ENCODE measurements at places on chromosomes 2 and 18.

- DNase-seq, result peak; percentile 81
Observed at GRCh38 chr2:236607471-236608187, 38.0 kb downstream of the ACKR3 start.

DNA sequence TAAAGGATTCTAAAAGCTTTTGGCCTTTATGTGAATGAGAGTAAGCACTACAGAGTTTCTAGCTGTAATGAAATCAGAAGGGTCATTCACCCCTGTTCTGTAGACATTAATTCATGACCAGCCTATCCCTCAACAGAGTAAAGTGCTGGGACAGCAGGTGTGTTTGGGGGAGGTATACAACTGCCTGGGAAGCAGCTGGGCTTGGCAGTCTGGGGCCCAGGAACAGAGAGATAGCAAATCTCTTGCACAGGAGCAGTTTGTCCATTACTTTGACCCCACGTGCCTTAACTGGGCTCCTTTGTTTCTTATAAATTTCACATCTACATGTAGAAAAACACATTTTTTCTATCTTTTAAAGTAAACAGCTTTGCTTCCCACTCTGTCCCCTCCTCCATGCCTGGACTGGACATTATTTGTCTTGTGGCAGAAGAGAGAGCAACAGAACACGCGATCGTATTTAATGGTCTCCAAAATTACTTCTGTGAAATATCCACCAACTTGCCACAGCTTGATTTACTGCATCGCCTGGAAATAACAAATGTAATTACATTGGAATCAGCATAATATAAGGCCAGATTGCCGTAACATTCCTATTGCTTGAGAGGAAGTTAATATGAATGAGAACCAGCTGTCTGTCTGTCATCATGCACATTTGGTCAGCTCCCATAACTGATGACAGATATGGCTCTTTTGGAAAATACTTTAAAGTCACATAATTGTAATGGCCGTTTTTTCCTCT is 263.8 kb downstream of the RBM43 start:
- DNase-seq, result peak; percentile 97

DNA sequence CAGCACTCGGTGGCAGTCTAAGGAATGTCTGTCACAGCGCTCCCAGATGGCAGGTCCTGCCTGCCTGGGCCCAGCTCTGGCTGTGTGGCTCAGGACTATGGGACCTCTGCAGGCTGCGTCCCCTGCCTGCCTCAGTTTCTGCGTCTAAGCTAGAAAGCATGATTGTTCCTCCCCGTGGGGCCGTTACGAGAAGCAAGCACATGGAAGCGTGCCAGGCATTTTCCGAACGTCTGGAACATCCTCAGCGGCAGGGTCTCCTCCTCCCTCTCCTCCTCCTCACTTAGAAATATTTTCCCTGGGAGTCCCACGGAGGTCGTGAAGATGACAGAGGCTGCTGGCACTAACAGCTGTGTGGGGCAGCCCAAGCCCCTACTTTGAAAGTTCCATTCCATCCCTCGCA is 43.3 kb downstream of the LRRFIP1 start:
- DNase-seq, result no peak

DNA sequence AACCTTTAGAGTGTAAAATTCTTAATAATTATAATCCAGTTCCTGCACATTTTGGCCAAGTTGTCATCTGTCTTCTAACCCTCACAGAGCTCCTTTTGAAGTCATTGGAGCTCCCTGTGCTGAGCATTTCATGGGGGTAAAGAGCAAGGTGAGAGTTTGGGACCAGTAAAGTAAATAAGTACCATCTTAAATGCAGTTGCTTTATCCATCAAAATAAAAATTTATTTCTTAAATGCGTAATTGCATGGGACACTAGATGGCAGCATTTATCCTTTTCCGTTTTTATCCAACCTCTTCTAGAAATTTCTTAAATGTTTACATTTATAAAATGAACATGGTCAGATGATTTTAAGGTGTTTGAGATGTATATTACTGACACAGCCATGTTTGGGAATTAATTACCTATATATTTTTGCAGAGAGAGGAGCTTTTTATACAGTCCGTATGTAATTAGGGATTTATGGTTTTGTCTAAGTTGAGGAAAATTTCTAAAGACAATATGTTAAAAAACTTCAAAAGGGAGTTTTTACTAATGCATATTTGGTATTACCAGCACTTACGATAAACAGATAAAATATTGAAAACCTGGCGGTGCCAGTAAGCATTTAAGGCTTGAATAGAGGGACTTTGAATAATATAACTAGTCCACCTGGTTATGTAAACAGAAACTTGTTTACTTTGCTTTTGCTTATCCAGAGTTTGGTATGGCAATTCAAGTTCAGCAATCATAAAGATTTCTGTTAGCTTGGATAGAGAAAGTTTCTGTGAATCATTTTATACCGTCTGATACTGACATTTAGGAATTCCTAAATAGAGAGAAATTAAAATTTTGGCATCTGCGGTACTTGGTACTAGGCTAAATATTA is 54.5 kb downstream of the ACSL3 start:
- peak; percentile 40 for DNase-seq

DNA sequence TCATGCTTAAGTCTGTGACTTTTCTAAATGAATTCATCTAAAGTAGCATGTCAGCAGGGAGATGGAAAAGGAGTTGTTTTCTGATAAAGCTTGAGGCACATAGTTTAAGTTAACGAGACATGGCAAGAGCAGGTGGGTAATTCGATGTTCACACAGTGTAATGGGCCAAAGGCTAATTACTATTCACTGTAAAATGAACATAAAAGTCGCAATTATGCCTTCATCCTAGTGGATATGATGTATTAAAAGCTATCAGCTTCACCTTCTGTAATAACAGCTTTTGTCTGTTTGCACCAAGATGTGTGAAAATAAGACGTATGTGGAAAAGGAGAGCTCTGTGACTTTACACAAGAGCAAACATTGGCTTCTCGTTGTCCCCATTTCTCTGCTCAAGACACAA is 94.2 kb upstream of the CDH20 start:
- DNase-seq, result no peak

DNA sequence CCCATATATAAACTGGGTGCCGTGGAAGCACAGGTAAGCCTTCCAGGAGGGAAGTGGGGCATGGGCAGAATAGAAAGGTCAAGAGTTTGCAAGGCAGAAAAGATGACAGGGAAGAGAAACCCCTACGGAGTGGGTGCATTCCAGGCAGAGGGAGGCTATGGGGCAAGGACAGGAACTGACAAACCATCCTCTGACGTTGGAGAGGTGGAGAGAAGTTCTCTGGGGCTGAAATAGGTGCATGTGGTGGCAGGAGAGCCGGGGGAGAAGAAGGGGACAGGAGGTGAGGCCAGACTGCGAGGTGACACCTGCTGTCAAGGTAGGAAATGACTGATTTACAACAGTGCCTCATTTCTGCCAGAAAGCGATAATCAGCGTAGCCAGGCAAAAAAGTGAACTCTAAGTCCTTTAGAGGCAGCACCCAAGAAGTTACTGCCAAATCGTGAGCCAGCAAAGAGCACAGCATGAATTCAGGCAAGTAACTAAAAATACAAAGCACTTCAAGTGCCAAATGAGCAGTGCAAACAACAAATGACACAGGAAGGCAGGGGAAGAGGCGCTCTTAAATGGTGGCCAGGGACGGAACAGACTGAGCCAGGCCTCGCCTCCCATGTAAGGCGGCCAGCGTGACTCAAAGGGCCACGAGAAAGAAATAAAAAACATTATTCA is 113.3 kb upstream of the ACVR1C start:
- DNase-seq, result no peak

DNA sequence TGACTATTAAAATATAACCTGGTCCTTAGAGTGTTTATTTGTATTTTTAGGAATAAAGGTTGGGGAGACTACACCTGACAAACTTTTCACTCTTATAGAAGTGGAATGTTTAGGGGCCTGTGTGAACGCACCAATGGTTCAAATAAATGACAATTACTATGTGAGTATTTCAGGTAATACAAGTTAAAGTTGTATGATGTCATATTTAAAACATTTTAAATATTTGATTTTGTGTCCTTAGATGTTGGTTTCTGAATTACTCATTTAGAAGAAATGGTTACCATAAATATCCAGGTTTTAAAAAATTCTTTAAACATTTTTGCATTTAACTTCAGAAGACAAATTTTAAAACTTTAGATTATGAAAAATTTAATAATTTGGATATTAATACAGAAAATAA is 11.8 kb upstream of the ANKRD12 start:
- DNase-seq, result no peak

DNA sequence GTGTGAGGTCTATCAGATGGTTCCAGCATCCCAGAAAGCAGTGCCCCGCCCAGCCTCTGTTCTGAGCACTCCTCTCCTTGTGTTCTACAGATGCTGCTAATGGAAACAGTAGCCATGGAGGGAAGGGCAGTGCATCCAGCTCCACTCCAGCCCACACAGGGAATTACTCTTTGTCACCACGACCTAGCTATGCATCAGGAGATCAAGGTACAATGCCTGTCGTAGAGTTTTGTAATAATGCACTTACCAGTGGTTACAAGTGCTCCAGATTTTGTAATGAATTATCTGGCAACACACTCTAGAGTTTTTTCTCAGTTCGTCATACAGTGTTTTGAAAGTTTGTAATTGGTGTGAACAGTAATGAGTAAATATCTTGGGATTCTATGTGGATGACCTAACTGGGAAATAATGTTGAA is 161.1 kb downstream of the ESCO1 start:
- peak; percentile 99 for DNase-seq

GRCh38 chr2:158142568-158143332 is 41.1 kb downstream of the UPP2 start:
- no peak for DNase-seq

DNA sequence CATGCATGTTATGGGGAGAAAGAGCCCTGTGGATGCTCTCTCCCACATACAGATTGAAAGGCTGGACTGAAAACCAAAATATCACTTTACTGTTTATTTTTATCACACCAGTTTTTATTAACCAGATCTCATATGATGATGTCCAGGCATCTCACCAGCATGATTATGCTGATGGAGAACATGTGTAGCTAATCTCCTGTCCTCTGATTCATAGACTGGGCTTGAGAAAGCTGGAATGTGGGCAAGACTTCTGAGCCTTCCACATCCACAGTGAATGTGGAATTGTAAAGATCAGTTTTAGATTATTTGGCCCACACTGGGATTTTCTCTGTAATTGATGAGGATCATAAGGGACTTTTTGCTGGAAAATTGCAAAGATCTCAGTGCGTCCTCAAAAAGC is 137.9 kb downstream of the ICOS start:
- DNase-seq, result peak; percentile 60

DNA sequence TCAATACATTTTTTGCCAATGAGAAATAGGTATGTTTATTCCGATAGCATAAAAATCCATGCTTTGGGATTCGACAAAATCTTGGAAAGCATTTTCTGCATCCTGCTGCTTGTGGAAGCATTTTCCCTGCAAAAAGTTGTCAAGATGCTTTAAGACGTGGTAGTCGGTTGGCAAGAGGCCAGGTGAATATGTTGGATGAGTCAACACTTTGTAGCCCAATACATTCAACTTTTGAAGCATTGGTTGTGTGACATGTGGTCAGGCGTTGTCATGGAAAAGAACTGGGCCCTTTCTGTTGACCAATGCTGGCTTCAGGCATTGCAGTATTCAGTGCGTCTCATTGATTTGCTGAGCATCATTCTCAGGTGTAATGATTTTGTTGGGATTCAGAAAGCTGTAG is 764.5 kb downstream of the TRIB2 start:
- DNase-seq, result no peak

DNA sequence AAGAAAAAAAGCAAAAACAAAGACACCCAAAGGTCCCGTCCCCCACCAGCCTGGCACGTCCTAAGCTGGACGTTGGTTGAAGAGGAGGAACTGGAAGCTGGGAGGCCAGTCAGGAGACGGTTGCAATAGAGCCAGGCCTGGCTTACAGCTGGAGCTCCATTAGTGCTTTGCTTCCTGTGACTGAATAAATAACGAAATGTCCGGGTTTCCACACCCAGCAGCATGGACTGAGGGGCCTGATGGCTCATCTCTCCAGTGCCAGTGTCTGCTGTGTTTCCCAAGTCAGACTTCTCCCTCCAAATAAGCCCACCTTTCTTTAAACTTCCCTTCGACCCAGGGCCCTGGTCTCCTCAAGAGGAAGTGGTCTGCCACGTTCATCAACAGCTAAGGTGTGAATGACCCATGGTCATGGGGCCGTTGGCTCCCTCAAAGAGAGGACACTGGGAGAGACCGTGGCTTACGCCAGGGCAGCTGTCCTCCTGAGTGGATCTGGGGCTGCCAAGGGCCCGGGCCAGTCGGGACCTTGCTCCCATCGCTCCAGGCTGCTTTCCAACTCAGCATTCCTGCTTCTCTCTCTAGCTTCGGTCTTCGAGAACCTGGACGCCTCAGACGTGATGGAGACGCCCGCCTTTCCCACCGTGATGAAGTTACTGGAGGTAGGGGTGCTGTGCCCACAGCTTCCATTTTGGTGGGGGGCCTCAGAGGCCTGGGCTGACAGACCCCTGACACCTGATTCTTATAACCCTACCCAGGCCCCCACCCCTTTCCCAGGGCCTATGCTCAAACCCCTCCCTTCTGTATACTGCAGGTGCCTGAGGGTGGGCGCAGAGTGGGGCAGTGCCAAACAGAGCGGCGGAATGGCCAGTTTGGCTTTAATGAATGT is 44.9 kb downstream of the MYO7B start:
- no peak for DNase-seq

GRCh38 chr2:30721668-30722647 is 85.3 kb downstream of the CAPN13 start:
- no peak for DNase-seq

DNA sequence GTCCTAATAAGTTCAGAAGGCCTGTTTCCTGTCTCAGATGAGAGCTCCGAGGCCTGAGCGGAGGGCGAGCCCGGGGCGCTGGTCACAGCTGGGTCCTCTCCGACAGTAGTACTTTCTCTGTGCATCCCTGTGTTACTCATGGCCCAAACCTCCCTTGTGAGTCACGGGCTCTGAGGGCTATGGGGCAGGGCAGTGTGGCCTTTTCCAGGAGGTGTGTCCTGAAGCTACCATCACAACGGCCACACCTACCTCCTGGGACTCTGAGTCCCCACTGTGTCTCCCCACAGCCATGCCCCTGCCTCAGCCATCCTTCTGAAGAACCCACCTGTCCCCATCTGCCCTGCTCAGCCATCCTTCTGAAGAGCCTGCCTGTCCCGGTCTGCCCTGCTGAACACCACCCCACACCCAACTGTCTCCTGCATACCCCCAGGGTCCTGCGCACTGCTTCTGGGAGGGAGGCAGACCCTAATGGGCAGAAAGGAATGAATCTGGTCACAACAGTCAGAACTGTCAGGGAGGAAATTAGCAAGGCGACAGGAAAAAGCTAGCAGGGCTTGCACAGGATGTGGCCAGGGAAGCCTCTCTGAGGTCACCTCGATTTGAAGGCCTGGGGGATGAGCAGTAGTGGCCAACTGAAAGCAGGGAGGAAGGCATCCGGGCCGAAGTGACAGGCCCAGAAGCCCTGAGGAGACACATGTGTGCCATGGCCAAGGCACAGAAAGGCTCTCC is 145.4 kb upstream of the RIOK3 start:
- peak; percentile 71 for DNase-seq
